ENCODE measurements at places on chromosomes 7 and 10. TPM values are rescaled to one million over a fixed set of nuclear protein-coding genes. Genes with fewer than 3 reads are reported as not detected.

Gene ANKRD26
- total RNA-seq, result 3.5 TPM

Gene SLC26A5
- not detected for total RNA-seq

Gene ERV3-1
- 9.7 TPM for total RNA-seq

DNA sequence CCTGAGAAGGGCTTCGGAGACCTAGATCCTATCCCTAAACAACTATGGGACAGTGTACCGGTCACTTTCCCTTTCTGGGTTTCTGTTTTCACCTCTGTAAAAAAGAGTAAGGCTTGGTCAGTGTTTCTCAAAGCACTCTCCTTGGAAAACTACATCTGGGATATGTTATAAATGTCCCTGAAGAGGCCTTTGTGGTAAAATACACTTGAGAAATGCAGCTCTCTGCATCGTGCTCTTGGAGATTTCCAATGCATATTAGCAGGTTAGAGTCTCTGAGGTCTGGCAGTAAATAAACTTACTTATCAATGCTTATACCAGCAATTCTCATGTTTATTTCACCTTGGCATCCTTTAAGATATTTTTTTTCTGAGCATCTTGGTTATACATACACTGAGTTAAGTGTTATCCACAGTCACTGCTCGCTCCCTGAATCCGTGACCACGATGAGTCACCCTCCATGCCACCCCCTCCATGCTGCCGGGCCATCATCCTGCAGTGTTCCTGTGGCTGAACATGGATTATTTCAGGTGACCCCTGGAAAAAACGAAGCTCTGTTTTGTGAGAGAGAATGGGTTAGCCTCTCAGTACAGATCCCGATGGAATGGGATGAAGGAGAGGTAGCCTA lies 3.3 kb upstream of the TBXAS1 start:
- DNase-seq, result no peak

- no peak for DNase-seq
Observed at GRCh38 chr7:44073664-44074348, 8.4 kb upstream of the PGAM2 start.

GRCh38 chr7:82375129-82375528 lies 68.4 kb downstream of the CACNA2D1 start:
- DNase-seq, result no peak

All from epithelial cell of proximal tubule (primary cell).